ENCODE measurements at places on chromosomes 16 and 17. TPM values are rescaled to one million over a fixed set of nuclear protein-coding genes. Genes with fewer than 3 reads are reported as not detected.

The CES3 gene
- total RNA-seq: not detected

The AARSD1 gene
- total RNA-seq: 41.7 TPM

The FADS6 gene
- not detected for total RNA-seq

The SDR42E1 gene
- total RNA-seq: 3.7 TPM

The DOC2A gene
- total RNA-seq: not detected

The EARS2 gene
- total RNA-seq: 28.0 TPM

The SRCIN1 gene
- 0.80 TPM for total RNA-seq

The EVI2B gene
- total RNA-seq: 7.1 TPM

The PERCC1 gene
- total RNA-seq: not detected
